ENCODE measurements at places on chromosomes 4 and X. TPM values are rescaled to one million over a fixed set of nuclear protein-coding genes. Genes with fewer than 3 reads are reported as not detected.
A peak's percentile ranks its signal among the peaks of the same experiment; 100 is the strongest.

DNA sequence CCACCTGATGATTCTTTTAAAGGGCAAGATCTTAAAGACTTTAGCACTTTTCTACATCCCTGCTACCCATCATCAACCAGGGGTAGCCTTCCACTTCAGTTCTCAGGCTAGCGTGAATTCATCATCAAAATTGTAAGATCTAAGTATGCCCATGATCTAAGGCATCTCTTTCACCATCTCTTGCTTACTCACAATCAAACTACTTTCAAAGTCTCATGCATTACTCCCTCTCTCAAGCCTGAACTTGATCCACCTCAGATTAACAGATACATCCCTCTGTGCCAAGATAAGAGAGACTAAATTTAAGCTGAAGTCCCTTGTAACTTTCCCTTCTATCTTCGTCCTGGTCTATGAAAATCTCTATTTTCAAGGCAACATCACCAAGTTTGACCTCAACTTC, 62.8 kb downstream of the DHX15 start:
- no peaks in the 10 kb centered on the region for H3K27me3 ChIP-seq
- H3K4me1 ChIP-seq, result peaks cover 12% of the 10 kb centered on the region
- no peak overlapping the region for H3K4me3 ChIP-seq
- no peak for DNase-seq
- peaks cover 57% of the 10 kb centered on the region for H3K36me3 ChIP-seq

GRCh38 chr4:53541577-53542206, 49.6 kb downstream of the LNX1 start:
- no peaks in the 10 kb centered on the region for H3K4me1 ChIP-seq
- no peak for DNase-seq
- H3K27me3 ChIP-seq, result peaks cover 3% of the 10 kb centered on the region
- no peak overlapping the region for H3K27ac ChIP-seq

- DNase-seq, result no peak
- H3K4me3 ChIP-seq, result peak overlapping the region; percentile 84
- peak overlapping the region; percentile 88 for H3K27ac ChIP-seq
- H3K36me3 ChIP-seq, result no peaks in the 10 kb centered on the region
Measured at GRCh38 chr4:55547466-55547770, 709 bp upstream of the CLOCK start.

DNA sequence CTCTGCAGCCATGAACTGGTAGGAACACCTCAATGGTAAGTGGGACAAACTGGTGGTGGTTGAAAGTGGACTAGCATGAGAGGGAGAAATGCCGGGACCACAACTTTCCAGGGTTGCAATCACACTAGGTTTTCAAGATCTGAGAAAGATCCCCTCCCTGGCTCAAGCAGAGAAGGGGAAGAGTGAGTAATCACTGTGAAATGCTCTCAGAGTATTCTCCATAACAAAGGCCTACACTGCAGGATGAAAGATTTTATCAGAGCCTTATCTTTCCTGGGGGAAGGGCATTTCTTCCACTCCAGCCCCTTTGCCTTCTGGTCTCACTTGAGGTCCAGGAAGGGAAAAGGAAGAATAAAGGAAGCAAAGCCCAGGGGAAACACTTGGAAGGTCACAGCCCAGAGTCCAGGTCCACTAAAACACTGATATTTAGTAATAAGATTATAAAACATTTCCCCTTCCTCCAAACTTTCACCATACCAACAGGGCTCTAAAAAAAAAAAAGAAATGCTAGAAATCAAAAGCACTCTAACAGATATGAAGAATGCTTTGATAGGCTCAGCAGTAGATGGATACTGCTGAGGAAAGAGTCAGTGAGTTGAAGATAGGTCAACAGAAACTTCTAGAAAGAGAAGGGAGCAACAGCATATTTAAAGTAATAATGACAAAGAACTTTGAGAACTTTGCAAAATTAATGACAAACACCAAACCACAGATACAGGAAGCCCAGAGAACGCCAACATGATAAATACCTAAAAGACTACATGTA, 95.9 kb downstream of the WDFY3 start:
- H3K27ac ChIP-seq, result no peak overlapping the region
- no peaks in the 10 kb centered on the region for H3K27me3 ChIP-seq
- H3K4me1 ChIP-seq, result no peaks in the 10 kb centered on the region
- no peak overlapping the region for H3K4me3 ChIP-seq
- no peak for DNase-seq
- H3K36me3 ChIP-seq, result no peaks in the 10 kb centered on the region

DNA sequence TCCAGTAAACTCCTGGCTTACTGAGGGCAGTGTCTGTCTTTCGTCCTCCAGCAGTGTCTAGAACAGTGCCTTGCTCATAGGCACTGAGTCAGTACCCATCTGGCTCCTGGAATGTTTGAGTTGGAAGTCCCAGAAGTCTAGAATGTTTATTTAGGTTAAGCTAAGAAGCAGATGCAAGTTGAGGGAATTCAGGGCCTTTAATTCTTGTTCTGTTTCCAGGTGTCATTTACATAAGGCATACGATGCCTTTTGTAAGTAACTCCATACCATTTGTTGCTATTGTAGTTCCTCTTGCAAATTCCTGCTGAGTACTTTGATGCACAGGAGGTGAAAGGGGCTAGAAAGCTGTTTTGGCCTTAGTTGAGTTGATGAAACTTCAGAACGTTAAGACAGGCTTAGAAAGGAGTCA, 22.2 kb downstream of the ARHGAP10 start:
- DNase-seq, result no peak
- H3K36me3 ChIP-seq, result no peaks in the 10 kb centered on the region
- no peaks in the 10 kb centered on the region for H3K27me3 ChIP-seq
- H3K4me3 ChIP-seq, result no peak overlapping the region
- H3K27ac ChIP-seq, result no peak overlapping the region
- peaks cover 11% of the 10 kb centered on the region for H3K4me1 ChIP-seq

GRCh38 chr4:141375855-141376254, 155.2 kb downstream of the ZNF330 start:
- H3K4me1 ChIP-seq, result no peaks in the 10 kb centered on the region
- peaks cover 2% of the 10 kb centered on the region for H3K27me3 ChIP-seq
- DNase-seq, result no peak
- no peak overlapping the region for H3K4me3 ChIP-seq

- no peak overlapping the region for H3K27ac ChIP-seq
- DNase-seq, result no peak
- H3K4me1 ChIP-seq, result no peaks in the 10 kb centered on the region
- H3K4me3 ChIP-seq, result no peak overlapping the region
Measured at GRCh38 chrX:146208821-146209220, 391.2 kb downstream of the SLITRK2 start.

- H3K4me1 ChIP-seq, result peaks cover 15% of the 10 kb centered on the region
- H3K27ac ChIP-seq, result no peak overlapping the region
- DNase-seq, result no peak
- no peaks in the 10 kb centered on the region for H3K27me3 ChIP-seq
- peaks cover 2% of the 10 kb centered on the region for H3K36me3 ChIP-seq
Measured at GRCh38 chrX:39625810-39626209, 471.9 kb downstream of the BCOR start.

Gene SPANXA2
- not detected for total RNA-seq

Gene BTK
- total RNA-seq, result not detected

Gene HTN1
- not detected for total RNA-seq

Gene CXCL3
- not detected for total RNA-seq

Gene FHL1
- 14.0 TPM for total RNA-seq

Measured in activated CD4-positive, alpha-beta T cell treated with anti-CD3 and anti-CD28 coated beads, Interleukin-2, amount 10 ng/mL, durations not matched to agents 24 days and 14 days (primary cell).